HFFc6 (cell line): ENCODE measurements at places on chromosomes 6 and 20.
A peak's percentile ranks its signal among the peaks of the same experiment; 100 is the strongest.

GRCh38 chr6:100464903-100465700, at the start of gene SIM1:
TSS of gene SIM1 (minus strand) at chr6:100464921. CDS start at chr6:100463468, 1,453 bp downstream.
- peak; percentile 93 for DNase-seq
- peak within 1 kb of the TSS; percentile 96 for H3K4me3 ChIP-seq
- H3K4me1 ChIP-seq: peaks cover 21% of the 10 kb centered on the region
- H3K27me3 ChIP-seq: peaks cover 2% of the 10 kb centered on the region; the same call in 1 of the 2 replicates
- peaks cover 34% of the 10 kb centered on the region for H3K36me3 ChIP-seq
- peak within 1 kb of the TSS; percentile 93 for H3K27ac ChIP-seq

DNA sequence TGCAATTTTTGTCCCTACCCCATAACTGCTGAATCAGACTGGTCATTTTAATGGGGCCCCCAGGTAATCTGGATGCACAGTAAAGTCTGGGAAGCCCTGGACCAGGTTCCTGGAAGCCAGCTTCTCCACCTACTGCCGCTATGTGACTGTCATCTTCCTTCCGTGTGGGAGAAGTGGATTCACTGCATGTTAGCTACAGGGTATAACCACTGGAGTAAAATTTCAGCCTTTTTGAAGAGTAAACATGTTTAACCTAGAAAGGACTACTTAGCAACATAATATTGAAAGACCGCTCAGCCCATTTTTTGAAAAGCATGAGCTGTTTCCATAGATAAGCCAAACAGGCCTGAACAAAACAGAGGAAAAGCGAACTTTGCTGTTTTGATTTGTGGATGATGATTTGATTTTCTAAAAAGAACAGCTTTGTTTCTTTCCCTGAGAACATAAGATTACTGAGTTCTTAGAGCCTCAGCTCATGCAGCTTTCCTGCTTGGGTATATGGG, 208.1 kb downstream of the PLCB4 start:
- H3K27ac ChIP-seq: no peak overlapping the region
- DNase-seq: no peak
- peaks cover 6% of the 10 kb centered on the region for H3K27me3 ChIP-seq
- peaks cover 46% of the 10 kb centered on the region for H3K4me1 ChIP-seq
- no peak overlapping the region for H3K4me3 ChIP-seq
- peaks cover 55% of the 10 kb centered on the region for H3K36me3 ChIP-seq

DNA sequence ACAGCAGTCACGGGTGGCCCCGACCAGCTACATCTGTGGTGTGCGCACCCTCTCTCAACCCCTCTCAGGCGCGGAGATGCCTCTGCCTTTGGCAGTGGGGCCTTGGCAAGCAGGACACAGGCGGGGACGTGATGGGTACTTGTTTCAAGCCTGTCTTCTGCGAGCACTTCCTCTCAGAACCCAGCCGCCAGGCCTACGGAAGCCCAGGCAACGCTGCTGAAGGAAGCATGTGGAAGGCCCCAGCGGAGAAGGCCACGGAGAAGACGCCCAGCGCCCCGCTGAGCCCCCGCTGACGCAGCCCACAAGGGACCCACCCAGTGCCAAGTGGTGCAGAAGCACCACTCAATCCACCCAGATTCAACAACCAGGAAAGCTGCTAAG, 13.0 kb downstream of the SERPINB6 start:
- peaks cover 53% of the 10 kb centered on the region for H3K4me1 ChIP-seq
- H3K27me3 ChIP-seq: no peaks in the 10 kb centered on the region; the same call in 1 of the 2 replicates

GRCh38 chr6:40077736-40078135, 143.5 kb upstream of the MOCS1 start:
- H3K4me1 ChIP-seq: no peaks in the 10 kb centered on the region
- no peak overlapping the region for H3K27ac ChIP-seq
- 0 out of 2 replicates have a peak, but pooled peaks cover 5% of the 10 kb centered on the region for H3K36me3 ChIP-seq
- DNase-seq: no peak

GRCh38 chr6:89368999-89369398, 16.5 kb upstream of the UBE2J1 start:
- peaks cover 7% of the 10 kb centered on the region for H3K27me3 ChIP-seq
- peak; percentile 53 for DNase-seq
- no peak overlapping the region for H3K27ac ChIP-seq
